HS-5 (cell line): ENCODE measurements at places on chromosomes 2 and 18.

- DNase-seq: no peak
These were observed 311.8 kb upstream of the STON1 start for GRCh38 chr2:48218169-48218568.

DNA sequence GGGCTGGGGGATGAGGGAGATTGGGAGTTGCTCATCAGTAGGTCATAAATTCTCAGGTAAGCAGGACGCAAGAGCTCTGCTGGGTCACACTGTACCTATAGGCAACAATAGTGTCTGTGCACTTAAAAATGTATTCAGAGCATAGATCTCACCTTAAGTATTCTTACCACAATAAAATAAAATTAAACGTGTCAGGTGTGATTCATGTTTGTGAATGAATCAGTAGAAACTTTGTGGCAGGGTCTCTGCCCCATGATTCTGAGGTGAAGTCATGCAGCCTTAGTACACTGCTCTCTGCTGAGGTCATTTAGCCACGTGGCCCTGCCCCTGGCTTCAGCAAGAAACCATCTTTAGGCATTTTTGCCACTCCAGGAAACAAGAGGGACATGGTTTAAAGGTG is 253.8 kb downstream of the FBXO15 start:
- DNase-seq: no peak

DNA sequence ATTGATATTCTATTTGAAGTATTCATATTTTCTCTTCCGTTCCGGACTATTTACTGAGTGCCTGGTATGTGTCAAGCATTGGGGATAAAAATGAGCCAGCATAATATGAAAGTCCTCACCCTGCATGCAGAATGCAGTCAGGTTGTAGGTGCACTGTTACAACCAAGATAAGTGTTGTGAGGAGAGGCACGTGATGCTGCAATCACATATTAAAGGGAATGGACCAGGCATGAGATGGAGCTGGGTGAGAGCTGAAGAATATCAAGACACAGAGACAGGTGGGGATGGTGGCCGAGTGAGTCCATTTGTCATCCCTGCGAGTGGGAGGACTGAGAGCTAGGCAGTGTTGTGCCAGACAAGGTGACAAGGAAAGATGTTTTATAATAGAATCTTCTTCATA is 52.3 kb downstream of the MFSD6 start:
- no peak for DNase-seq

- DNase-seq: no peak
These were observed 53.6 kb downstream of the CDK15 start for GRCh38 chr2:201859949-201860348.

DNA sequence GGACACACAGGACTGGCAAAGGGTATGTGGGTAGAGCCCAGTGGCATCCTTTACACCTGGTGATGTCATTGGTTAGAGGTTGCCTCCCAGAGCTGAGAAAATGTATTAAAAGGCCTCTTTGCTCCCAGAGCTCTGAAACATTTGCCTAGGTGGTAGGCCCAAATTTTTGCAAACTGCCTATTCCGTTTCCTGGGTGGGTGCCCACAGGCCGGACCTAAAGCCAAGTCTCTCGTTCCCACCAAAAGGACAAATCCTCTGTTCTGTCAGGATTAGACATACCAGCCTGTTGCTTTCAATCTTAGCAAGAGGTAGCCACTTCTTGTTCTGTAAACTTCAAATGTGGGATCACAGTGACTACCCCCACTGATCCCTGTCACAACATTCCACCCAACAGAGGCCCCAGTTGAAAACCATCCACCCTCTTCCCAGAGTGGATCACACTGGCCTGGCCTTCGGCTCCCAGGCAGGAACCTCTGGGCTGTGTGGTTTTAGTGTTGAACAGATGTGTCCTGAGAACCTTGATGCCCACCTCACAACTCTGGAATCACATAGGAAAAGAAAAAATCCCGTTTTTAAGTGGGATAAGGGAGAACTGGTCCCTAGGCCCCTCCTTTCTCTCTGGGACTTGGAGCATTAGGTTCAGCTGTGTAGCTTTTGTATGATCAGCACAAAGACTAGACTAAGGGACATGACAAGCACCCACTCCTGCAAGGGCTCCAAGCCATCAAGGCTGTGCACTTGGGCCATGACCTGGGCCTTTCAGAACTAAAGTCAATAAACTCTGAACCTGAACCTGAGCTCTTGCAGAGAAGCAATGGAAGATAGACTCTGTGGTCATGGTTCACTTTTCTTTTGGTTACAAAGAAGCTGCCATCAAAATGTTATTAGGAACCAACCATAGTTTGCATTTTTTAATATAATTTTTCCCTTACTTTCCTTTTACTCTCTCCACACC is 211.3 kb downstream of the CYP26B1 start:
- no peak for DNase-seq

- DNase-seq: no peak
These were observed 10.2 kb downstream of the NFATC1 start for GRCh38 chr18:79405781-79406575.

- DNase-seq: no peak
These were observed 181.1 kb downstream of the SOCS6 start for GRCh38 chr18:70469916-70470315.

GRCh38 chr18:77762642-77763041 is 513.0 kb downstream of the GALR1 start:
- no peak for DNase-seq

DNA sequence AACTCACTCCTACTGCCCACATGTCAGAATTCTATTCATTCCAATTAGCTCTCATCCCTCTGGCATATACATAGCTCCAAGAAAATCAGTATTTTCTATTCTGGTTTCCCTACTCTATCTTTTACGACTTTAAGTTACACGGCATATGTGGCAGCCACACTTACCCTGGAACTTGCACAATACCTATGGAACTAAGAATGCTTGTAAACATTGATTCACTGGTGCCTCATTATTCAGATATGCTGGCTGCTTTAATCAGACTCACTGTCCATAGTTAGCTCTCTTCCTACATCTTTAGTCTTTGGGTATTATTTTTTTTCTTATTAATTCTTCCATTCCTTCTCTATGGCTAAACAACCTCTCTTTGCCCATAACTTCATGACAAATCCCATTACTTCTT is 1519.9 kb upstream of the ACVR2A start:
- peak; percentile 49 for DNase-seq

GRCh38 chr18:79792096-79792987 is 5.4 kb upstream of the KCNG2 start:
- DNase-seq: no peak

GRCh38 chr2:110853516-110853915 is 121.1 kb downstream of the ACOXL start:
- no peak for DNase-seq

DNA sequence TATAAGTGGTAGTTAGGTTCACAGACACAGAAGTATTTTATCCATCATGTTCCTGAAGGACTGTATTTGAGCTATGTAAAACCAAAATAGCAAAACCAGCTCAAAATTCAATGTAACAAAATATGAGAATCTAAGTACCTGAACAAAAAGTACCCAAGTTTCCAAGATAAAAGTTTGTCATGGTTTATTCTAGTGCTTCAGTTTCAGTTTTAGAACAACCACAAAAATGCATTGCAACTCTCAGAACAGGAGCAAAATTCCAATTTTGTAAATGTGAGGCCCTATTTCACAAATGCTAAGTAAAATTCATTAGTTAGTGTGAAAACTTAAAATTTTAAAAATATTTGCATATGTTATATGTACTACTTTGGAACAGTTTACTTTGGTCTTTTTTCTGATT is 5.0 kb upstream of the ALPK2 start:
- DNase-seq: no peak
